ENCODE measurements at places on chromosomes 2 and 18.

DNA sequence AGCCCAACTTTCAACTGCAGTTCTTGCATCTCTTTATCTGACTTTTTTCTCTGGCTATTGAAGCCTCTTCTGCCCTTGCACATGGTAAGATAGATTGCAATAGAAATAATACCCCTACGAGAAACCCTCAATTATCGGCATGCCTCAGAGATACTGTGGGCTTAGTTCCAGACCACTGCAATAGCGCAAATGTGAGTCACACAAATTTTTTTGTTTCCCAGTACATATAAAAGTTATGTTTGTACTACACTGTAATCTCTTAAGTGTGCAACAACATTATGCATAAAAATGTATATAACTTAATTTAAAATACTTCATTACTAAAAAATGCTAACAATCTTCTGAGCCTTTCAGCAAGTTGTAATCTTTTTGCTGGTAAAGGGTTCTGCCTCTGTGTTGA lies 124.7 kb downstream of the PDE1A start:
- DNase-seq: no peak

- no peak for DNase-seq
Observed at GRCh38 chr18:36303211-36303844, 5.8 kb downstream of the FHOD3 start.

- DNase-seq: no peak
Observed at GRCh38 chr2:53104263-53104662, 663.3 kb upstream of the CHAC2 start.

DNA sequence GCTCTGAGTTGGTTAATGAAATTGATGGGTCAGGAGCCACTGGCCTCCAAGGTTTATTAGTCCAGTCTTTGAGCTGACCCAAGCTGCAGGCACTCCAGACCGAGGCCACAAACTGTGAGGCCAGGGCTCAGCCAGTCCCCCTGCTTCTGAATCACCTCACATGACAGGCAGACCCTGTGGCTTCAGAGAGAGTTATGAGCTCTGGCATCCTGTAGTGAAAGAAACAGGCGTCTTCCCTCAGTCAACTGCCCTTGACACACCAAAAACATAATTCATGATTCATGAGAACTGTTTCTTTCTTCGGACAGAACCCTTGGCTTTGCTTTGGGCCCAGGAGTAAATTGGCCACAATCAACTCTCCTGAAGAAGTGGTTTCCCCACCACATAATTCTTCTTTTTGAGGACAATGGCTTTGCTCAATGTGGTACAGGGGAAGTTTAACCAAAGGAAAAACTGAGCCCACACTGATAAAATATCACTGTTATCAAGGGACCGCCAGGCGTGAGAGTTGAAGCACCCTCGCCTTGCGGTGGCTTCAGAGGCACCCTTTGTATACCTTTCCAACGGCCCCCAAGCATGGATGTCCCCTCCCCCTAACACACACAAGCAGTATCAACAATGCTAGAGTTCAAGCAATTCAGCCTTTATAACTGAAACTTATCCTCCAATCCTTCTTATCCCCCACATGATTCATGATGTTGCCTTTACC lies 226.9 kb downstream of the CYRIA start:
- no peak for DNase-seq

DNA sequence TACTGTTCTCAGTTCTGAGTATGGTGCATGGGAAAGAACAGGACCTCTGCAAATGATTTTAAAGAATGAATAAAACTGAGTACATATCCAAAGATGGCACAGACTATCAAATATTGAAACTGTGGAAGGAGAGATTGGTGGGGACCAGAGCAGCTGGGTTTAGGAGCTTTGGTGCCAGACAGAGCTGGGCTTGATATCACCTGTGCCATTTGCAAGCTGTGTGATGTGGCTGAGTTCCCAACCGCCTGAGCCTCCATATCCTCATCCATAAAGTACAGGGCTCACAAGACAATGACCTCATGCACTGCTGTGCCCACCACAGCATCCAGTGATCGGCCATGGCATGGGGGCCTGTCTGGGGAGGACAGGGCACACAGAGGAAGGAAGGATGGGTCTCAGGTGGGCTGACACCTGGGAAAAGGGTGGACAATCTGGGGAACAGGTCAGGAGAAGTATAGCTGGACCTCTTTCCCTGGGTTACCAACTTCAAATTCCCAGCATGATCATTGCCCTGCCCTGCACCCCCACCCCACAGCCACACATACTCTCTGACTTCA lies 83.9 kb upstream of the RAB6C start:
- DNase-seq: no peak

GRCh38 chr2:232335859-232336215 lies 42.7 kb upstream of the ALPP start:
- DNase-seq: no peak

DNA sequence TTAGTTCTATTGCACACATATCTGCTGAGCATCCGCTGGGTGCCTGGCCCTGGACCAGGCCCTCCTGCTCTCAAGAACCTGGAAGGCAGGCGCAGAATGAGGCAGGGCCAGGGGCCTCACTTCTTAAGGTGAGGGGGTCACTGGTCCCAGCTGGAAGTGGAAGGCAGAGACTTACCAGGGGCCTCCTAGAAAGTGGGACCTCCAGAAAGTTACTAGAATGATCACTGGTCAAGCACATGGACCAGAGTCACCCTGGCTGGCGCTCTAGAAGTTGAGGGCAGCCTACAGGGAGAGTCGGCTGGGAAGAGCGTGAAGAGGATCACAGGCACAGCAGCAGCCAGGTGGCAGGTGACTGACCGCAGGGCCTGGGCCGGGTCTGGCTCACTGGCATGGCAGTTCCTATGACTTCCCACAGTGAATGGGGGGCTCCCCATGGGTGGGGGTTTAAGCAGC lies 26.1 kb upstream of the MAL start:
- DNase-seq: no peak

DNA sequence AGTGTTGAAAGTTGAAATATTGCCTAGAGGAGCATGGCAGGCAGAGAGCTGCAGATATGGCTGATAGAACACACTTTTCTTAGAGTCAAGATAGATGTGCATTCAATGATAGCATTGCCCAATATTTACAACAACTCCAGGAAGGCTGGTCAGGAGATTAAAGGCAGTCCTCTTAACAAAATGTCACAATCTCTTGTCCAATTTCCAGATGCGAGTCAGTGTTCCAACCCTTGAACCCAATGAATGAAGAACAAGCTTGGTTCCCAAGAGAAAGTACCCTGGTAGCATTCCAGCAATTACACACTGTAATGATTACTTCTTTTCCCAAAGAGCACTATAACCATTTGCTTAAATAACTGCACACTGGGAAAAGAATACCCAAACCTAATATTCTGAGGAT lies 839.4 kb upstream of the VRK2 start:
- no peak for DNase-seq

DNA sequence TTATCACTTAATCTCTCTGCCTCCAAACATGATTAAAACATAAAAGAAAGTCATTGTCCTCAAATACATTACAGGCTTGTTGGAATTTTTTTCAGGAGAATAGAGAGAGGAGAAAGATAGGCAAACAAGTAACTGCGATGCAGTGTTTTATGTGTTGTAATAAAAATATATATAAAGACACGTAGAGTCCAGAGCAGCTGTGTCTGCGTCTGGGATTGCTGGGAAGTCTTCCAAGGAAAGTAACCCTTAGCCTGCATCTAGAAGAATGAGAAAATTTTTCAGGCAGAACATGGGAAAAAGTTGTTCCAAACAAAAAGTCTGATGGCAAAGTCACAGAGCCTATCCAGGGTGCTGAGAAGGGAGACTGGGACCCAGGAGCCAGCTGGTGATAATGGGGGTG lies 91.8 kb upstream of the ST6GAL2 start:
- no peak for DNase-seq

- no peak for DNase-seq
Observed at GRCh38 chr2:16971722-16972234, 306.1 kb upstream of the CYRIA start.

DNA sequence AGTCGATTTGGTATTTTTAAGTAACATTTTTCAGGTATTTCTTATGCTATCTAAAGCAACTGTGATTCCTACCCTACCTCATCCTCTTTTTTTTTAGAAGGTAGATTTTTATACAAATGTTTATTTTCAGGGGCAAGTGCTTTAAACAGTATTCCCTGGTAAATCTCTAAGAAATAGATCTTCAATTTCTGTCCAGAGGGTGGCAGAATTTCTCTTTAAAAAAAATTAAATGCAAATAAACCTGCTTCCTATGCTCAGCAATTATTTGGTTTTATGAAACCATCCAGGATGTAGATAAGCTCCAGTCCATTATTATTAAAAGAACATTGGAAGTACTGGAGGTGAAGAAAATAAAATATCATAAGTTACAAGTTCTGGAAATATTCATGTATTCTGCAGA lies 191.9 kb downstream of the MYO3B start:
- DNase-seq: no peak

GRCh38 chr2:20164734-20165478 lies 60.0 kb downstream of the SDC1 start:
- DNase-seq: no peak

DNA sequence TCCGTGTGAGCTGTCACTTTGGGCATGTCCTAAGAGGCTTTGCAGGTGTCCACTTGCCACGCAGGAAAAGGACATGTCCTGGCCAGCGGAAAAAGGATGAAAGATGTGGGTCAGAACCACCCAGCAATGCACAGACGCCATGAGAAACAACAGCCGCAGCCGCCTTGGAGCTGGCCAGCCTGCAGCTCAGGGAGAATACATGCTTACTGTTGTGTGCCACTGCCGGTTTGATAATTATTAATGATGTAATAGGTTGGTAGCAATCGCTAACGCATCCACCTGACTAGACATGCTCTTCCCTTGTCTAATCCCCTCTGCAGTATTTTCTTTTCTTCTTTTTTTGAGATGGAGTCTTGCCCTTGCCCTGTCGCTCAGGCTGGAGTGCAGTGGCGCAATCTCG lies 221.7 kb downstream of the HAUS1 start:
- DNase-seq: no peak

- no peak for DNase-seq
Observed at GRCh38 chr18:9135081-9135911, 1.3 kb upstream of the ANKRD12 start.

GRCh38 chr2:202101026-202101579 lies 28.0 kb downstream of the KIAA2012 start:
- no peak for DNase-seq

DNA sequence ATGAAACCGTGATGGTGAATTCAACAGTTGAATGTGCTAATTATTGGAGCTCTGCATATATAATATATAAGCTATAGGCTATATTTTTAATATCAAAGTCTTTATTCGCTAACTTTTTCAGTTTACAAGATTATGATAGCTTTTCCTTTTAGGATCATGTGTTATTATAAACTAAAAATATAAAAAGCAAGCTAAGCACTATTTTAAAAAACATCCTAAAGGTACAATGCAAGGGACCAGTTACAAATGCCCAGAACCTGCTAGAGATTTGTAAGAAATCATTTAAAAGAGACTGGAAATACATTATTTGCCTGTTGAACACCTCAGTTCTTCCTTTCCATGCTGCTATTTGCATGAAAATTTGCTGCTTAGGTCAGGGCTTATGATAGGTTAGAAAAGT lies 43.4 kb upstream of the EHBP1 start:
- DNase-seq: no peak

All from stimulated activated CD8-positive, alpha-beta memory T cell treated with anti-CD3 and anti-CD28 coated beads, Interleukin-7, amount 100 ng/mL, for 24 hours (primary cell).